Stimulated activated CD8-positive, alpha-beta memory T cell treated with anti-CD3 and anti-CD28 coated beads, Interleukin-15, amount 100 ng/mL, for 4 hours (primary cell): ENCODE measurements at places on chromosomes 1 and 21.
A peak's percentile ranks its signal among the peaks of the same experiment; 100 is the strongest.

GRCh38 chr1:16436946-16437474 lies at the start of gene SPATA21:
TSS of gene SPATA21 (minus strand) at chr1:16437424. CDS start at chr1:16431371, 6,053 bp downstream.
- DNase-seq = no peak

GRCh38 chr1:55413286-55413685 lies 198.1 kb upstream of the USP24 start:
- DNase-seq = no peak

GRCh38 chr1:93764366-93764750 lies 82.7 kb upstream of the BCAR3 start:
- DNase-seq = no peak

DNA sequence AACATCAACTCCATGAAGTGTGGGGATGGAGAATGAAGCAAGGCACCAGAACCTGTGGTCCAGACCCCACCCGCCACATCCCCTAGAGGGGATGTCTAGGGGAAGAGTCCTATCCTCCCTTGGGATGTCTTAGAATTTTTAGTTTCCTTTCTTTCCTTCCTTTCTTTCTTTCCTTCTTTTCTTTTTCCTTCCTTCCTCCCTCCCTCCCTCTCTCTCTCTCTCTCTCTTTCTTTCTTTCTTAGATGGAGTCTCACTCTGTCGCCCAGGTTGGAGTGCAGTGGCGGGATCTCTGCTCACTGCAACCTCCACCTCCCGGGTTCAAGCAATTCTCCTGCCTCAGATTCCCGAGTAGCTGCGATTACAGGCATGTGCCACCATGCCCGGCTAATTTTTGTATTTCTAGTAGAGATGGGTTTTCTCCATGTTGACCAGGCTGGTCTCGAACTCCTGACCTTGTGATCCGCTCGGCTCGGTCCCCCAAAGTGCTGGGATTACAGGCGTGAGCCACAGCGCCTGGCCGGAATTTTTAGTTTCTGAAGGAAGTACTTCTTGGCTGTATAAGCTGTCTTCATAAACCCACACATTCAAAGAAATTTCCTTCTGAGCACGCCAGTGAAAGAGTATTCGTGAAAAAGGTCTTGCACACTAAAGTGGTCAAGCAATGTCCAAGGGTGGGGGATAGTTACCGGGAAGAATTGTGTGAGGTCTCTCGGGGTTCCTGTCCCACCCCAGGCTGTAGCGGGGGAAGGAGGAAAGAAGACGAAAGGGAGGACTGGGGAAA lies 20.8 kb upstream of the LEFTY2 start:
- DNase-seq = no peak

- no peak for DNase-seq
These were observed 3.7 kb downstream of the MATN1 start for GRCh38 chr1:30719406-30720270.

- peak; percentile 88 for DNase-seq
These were observed 26.3 kb downstream of the ZBTB17 start for GRCh38 chr1:15949453-15950245.

DNA sequence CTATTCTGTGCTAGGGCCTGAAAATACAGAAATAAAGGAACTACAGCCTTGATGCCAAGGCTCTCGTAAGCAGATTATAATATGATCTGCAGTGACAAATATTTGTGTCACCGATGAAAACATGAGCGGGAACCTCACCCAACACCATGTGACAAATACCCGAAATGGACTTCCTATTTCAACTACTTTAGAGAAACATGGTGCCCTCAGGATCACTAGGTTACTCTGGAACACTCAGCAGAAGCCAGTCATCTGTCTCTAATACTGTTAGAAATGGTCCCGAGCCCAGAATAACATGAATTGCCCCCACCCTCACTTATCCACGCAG lies 463 bp upstream of the VAMP3 start:
- no peak for DNase-seq
